ENCODE measurements at places on chromosomes 7 and 10. TPM values are rescaled to one million over a fixed set of nuclear protein-coding genes. Genes with fewer than 3 reads are reported as not detected.

The CFAP70 gene
- 2.7 TPM for total RNA-seq

The BLNK gene
- 8.8 TPM for total RNA-seq

The ADAMTS14 gene
- total RNA-seq, result 0.55 TPM

The GIMAP7 gene
- total RNA-seq, result 47.0 TPM

The MMD2 gene
- total RNA-seq, result not detected

The MYH16 gene
- total RNA-seq, result not detected

The BAMBI gene
- total RNA-seq, result 12.9 TPM

The TSPAN12 gene
- 51.8 TPM for total RNA-seq

The AKR1C4 gene
- not detected for total RNA-seq

The KIF20B gene
- total RNA-seq, result 5.1 TPM

The RTKN2 gene
- 93.7 TPM for total RNA-seq

The SPDYE8 gene
- not detected for total RNA-seq

The SLC29A4 gene
- total RNA-seq, result 0.98 TPM

The CLDN15 gene
- 17.7 TPM for total RNA-seq

Data from upper lobe of right lung (tissue), 1 donor.